ENCODE measurements at places on chromosomes 1 and 21. TPM values are rescaled to one million over a fixed set of nuclear protein-coding genes. Genes with fewer than 3 reads are reported as not detected.

Gene TAF5L
- total RNA-seq = 28.4 TPM

Gene RBP7
- not detected for total RNA-seq

Gene CD101
- total RNA-seq = 0.18 TPM

Gene SPRR2E
- not detected for total RNA-seq

Gene SEC16B
- not detected for total RNA-seq

Gene UBXN11
- total RNA-seq = 14.2 TPM

Gene AGPAT3
- 126 TPM for total RNA-seq

Gene PCP4
- not detected for total RNA-seq

Gene PRELP
- not detected for total RNA-seq

- H3K36me3 ChIP-seq = no peaks in the 10 kb centered on the region
- no peaks in the 10 kb centered on the region for H3K27me3 ChIP-seq
- no peak overlapping the region for H3K4me3 ChIP-seq
- H3K27ac ChIP-seq = no peak overlapping the region
Measured at GRCh38 chr1:84366786-84367185, 31.5 kb upstream of the DNASE2B start.

- no peak for DNase-seq
- no peaks in the 10 kb centered on the region for H3K36me3 ChIP-seq
- peaks cover 2% of the 10 kb centered on the region for H3K4me1 ChIP-seq
Measured at GRCh38 chr21:43345746-43346409, 81.1 kb downstream of the SIK1 start.

DNA sequence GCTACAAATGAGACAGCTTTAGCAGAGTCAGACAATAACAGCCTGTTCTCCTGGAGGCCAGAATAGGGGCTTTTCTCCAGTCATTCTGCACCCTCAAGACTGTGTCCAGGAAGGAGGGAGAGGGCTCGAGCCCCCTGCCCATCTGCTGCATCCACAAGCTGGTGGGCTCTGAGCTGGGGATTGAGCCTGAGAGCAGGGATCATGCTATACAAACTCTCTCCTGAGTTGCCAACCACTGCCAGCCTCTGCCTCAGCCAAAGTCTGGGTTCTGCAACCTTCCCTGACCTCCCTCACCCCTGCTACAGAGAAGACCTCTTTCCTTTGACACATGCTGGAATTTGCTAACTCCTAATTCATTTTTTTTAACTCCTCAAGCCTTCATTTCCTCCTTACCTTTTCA, 14.8 kb upstream of the PPM1J start:
- no peak overlapping the region for H3K4me3 ChIP-seq
- DNase-seq = no peak
- H3K27me3 ChIP-seq = peaks cover 6% of the 10 kb centered on the region
- H3K27ac ChIP-seq = no peak overlapping the region

GRCh38 chr1:77126307-77126706, 92.9 kb downstream of the PIGK start:
- no peaks in the 10 kb centered on the region for H3K4me1 ChIP-seq
- no peaks in the 10 kb centered on the region for H3K27me3 ChIP-seq
- no peaks in the 10 kb centered on the region for H3K36me3 ChIP-seq

GRCh38 chr1:3444298-3444697, 10.2 kb upstream of the ARHGEF16 start:
- H3K4me3 ChIP-seq = no peak overlapping the region
- no peak for DNase-seq
- H3K36me3 ChIP-seq = no peaks in the 10 kb centered on the region
- H3K4me1 ChIP-seq = no peaks in the 10 kb centered on the region

GRCh38 chr1:19507516-19507915, 22.2 kb upstream of the CAPZB start:
- no peaks in the 10 kb centered on the region for H3K27me3 ChIP-seq
- peaks cover 41% of the 10 kb centered on the region for H3K4me1 ChIP-seq
- DNase-seq = no peak
- no peaks in the 10 kb centered on the region for H3K36me3 ChIP-seq
- H3K4me3 ChIP-seq = no peak overlapping the region

DNA sequence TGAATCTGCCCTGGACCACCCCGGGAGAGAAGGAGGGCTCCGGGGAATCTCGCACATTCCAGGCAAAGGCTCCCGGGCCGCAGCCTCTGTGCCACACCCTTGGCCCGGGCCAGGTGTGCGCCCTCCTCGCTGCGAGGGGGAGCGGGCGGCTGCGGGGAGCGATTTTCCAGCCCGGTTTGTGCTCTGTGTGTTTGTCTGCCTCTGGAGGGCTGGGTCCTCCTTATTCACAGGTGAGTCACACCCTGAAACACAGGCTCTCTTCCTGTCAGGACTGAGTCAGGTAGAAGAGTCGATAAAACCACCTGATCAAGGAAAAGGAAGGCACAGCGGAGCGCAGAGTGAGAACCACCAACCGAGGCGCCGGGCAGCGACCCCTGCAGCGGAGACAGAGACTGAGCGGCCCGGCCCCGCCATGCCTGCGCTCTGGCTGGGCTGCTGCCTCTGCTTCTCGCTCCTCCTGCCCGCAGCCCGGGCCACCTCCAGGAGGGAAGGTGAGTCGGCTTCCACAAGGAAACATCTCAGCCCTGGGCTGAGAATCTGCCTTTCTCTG, at the start of gene LAMC2:
TSS of gene LAMC2 (plus strand) at position 324 of the 550 bp plus-strand sequence. CDS start at position 413, 89 bp downstream.
- H3K4me3 ChIP-seq = no peak within 1 kb of the TSS
- DNase-seq = no peak
- peaks cover 39% of the 10 kb centered on the region for H3K27me3 ChIP-seq
- H3K36me3 ChIP-seq = no peaks in the 10 kb centered on the region
- no peaks in the 10 kb centered on the region for H3K4me1 ChIP-seq
- no peak within 1 kb of the TSS for H3K27ac ChIP-seq

DNA sequence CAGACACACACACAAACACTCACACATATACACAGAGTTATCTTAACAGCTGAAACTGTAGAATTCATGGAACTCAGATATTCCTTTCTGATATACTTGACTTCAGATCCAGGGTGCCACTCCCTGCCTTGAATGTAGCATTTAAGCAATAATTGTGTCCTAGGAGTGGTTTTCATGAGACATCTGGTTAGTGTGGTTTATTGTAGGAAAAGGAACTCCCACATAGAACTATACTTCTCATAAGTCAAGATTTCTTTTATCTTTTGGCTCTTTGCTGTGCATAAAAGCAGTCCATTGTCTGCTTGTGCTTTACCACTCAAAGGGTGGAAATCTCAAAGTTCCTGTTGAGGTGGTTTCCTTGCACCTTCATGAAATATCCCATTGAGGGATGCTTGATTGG, 272.6 kb upstream of the SGIP1 start:
- no peak overlapping the region for H3K4me3 ChIP-seq
- H3K27me3 ChIP-seq = peaks cover 7% of the 10 kb centered on the region
- no peak overlapping the region for H3K27ac ChIP-seq
- no peaks in the 10 kb centered on the region for H3K36me3 ChIP-seq

DNA sequence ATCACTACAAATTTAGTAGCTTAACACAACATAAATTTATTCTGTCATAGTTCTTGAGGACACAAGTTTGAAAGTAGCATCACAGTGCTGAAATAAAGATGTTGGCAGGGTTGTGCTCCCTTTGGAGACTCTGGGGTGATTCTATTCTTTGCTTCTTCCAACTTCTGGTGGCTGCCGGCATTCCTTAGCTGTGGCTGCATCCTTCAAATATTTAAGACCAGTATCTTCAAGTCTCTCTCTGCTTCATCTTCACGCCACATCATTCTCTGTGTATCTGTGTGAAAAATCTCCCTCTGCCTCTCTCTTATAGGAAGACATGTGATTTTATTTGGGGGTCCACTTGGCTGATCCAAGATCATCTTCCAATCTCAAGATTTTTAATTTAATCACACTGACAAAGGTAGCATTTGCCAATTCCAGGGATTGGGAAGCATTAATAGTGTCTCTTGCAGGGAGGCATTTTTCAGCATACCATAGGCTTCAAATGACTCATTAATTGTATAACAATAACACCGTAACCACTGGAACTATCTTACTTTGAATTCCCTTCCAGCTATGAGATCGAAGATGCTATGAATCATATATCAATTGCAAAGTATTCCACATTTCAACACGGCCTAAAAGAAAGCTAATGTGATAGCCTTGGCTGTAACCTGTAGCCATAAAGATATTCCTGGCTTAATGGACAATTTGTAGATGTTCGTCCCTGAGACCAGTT, 74.6 kb downstream of the DPT start:
- H3K4me1 ChIP-seq = no peaks in the 10 kb centered on the region
- no peak for DNase-seq
- H3K4me3 ChIP-seq = no peak overlapping the region
- H3K27me3 ChIP-seq = peaks cover 30% of the 10 kb centered on the region

GRCh38 chr1:66571789-66572188, 37.8 kb downstream of the SGIP1 start:
- H3K27ac ChIP-seq = no peak overlapping the region
- H3K27me3 ChIP-seq = no peaks in the 10 kb centered on the region
- no peak for DNase-seq
- H3K4me1 ChIP-seq = no peaks in the 10 kb centered on the region
- no peaks in the 10 kb centered on the region for H3K36me3 ChIP-seq
- H3K4me3 ChIP-seq = no peak overlapping the region

DNA sequence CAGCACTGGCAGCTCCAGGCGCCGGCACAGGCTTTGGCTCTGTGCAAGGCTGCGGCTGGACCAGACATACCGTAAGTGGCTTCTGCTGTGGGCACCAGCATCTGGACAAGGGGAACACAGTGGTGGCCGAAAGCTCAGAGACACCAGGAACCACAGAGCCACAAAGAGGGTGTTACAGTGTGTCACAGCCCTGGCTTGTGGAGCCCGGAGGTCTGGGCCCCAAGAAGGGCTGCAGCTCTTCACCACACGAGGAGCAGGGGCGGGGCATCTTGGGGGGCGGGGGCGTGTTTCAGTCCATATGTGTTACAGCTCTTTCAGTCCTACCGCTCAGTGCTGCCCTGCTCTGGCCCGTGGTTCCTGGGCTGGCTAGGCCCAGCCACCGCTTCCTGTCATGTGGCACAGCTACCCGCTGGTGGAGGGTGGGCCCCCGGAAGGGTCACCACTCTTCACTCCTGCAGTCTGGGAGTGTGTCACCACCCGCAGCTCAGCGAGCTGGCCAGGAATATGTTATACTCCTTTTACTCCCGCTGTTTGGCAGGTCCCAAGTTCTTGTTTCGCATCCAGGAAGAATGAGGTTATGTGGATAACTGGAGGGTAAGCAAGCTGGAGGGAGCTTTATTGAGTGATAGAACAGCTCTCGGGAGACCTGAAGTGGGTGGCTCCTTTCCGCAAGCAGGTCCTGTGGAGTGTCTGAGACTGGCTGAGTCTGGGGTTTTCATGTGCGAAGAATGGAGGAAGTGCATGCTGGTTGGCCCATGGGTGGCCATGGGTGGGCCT, 3.3 kb upstream of the LSM10 start:
- peak overlapping the region; percentile 33 for H3K27ac ChIP-seq
- peaks cover 17% of the 10 kb centered on the region for H3K4me1 ChIP-seq
- peak overlapping the region; percentile 26 for H3K4me3 ChIP-seq
- no peak for DNase-seq
- H3K27me3 ChIP-seq = no peaks in the 10 kb centered on the region

GRCh38 chr1:46277658-46278373, 25.6 kb downstream of the LRRC41 start:
- no peaks in the 10 kb centered on the region for H3K27me3 ChIP-seq
- H3K36me3 ChIP-seq = peaks cover 82% of the 10 kb centered on the region
- no peak overlapping the region for H3K27ac ChIP-seq
- H3K4me3 ChIP-seq = no peak overlapping the region
- no peak for DNase-seq
- H3K4me1 ChIP-seq = no peaks in the 10 kb centered on the region

DNA sequence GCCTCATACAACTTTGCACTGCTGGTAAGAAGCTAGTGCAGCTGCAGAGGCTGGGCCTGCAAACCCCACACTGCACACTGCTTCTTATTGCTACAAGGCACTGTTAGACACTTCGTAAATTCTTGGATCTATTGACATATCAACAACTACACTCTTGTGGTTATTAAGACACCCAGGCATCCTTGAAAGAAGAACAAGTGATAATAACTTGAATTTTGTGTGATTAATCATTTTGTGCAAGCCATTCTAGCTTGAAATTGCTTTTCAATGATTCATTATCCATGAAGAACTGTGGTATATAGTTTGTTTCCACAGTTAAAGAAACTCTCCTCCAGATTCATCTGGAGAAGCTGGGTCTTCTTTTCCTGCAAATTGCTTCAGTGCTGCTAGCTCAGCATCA, 33.7 kb upstream of the IFI44L start:
- peaks cover 3% of the 10 kb centered on the region for H3K27me3 ChIP-seq
- H3K27ac ChIP-seq = no peak overlapping the region
- no peak overlapping the region for H3K4me3 ChIP-seq
- no peaks in the 10 kb centered on the region for H3K4me1 ChIP-seq
- H3K36me3 ChIP-seq = no peaks in the 10 kb centered on the region
- no peak for DNase-seq

GRCh38 chr1:26516987-26517765, 12.4 kb upstream of the RPS6KA1 start:
- peaks cover 1% of the 10 kb centered on the region for H3K27me3 ChIP-seq
- no peaks in the 10 kb centered on the region for H3K4me1 ChIP-seq
- no peak overlapping the region for H3K27ac ChIP-seq
- no peaks in the 10 kb centered on the region for H3K36me3 ChIP-seq

- peak overlapping the region; percentile 14 for H3K27ac ChIP-seq
- H3K4me3 ChIP-seq = no peak overlapping the region
- H3K4me1 ChIP-seq = peaks cover 31% of the 10 kb centered on the region
Measured at GRCh38 chr1:207414606-207415108, 39.5 kb upstream of the CR2 start.

DNA sequence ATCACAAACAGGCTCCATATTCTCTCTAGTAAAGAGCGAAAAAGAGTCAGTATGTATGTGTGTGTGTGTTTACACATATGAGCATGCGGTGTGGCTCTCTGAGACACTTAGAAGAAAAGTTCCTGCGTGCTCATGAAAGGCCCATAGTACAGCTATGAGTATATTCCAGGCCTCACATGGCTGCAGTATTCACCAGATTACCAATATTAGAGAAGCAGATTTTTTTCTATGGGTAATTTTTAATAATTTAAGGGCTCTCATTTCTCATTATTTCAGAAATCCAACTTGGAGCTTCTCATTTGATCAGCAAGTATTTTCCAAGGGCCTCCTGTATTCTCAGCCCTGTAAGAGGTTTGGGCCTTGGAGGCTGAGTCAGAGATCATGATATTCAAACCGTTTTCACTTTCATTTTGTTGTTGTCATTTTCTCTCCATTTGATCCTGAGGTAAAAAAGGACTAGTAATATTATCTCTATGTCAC, 232.9 kb upstream of the SGIP1 start:
- peaks cover 40% of the 10 kb centered on the region for H3K4me1 ChIP-seq
- H3K27ac ChIP-seq = peak overlapping the region; percentile 82
- H3K4me3 ChIP-seq = peak overlapping the region; percentile 68
- no peaks in the 10 kb centered on the region for H3K36me3 ChIP-seq

All from activated T-helper 2 cell treated with anti-CD3 and anti-CD28 coated beads, Interferon-gamma antibody, Interleukin-2, Interleukin-4, amounts not matched to agents 10 μg/mL and 5 μg/mL and 100 μg/mL, durations not matched to agents 14 hours and 24 hours and 36 hours (primary cell).